ENCODE measurements at places on chromosomes 4 and X.

DNA sequence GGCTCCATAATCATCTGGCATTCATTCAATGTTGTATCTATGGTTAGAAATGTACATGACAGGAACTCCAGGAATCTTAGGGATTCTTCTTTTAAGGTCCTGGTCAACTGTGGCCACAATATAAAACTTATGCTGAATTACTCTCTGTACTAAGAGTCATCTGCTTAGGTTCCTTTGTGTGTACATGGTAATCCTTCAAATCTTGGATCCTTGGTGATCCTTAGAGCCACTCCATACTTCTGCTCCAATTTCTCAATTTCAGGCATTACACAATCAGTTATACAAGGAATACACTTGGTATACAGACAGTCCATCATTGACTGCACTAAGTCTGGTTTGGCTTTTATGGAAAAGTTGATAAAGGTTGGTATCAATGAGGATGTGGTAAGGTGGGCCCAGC lies 5.8 kb downstream of the SRD5A3 start:
- DNase-seq = no peak

- DNase-seq = no peak
These were observed 355.7 kb upstream of the NOCT start for GRCh38 chr4:138659812-138660316.

DNA sequence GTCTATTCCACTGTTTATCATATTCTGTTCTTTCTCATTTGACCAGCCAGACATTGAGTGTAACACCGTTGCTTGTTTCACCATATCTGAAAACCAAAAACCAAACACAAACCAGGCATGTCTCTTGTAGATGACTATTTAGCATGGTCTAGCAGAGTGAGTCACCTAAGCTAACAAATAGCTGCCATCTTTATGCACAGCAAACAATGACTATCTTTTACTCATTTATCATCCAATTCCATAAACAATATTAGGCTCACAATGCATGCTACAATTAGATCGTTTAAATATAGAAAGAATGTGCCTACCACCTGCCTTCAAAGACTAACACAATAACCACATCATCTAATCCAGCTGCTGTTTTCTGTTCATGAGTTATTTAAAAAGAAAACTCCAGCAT lies 495.4 kb downstream of the PCDH19 start:
- no peak for DNase-seq

DNA sequence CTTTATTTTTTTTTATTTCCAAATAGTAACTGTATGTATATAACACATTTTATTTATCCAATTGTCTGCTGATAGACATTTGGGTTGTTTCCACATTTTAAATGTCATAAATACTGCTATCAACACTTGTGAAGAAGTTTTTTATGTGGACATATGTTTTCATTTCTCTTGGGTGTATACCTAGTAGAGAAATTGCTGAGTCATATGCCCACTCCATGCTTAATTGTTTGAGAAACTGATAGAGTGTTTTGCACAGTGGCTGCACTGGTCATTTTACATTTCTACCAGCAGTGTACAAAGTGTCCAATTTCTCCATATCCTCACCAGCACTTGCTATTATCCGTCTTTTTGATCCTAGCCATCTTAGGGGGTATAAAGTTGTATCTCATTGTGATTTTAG lies 567.8 kb downstream of the GBA3 start:
- no peak for DNase-seq
